Omental fat pad (tissue), 4 donors: ENCODE measurements at places on chromosomes 7 and 10. TPM values are rescaled to one million over a fixed set of nuclear protein-coding genes. Genes with fewer than 3 reads are reported as not detected.
A peak's percentile ranks its signal among the peaks of the same experiment; 100 is the strongest.

The NOS3 gene
- 75.3 TPM for total RNA-seq

GRCh38 chr10:64699244-64699643, 1178.0 kb downstream of the REEP3 start:
- DNase-seq, result no peak

DNA sequence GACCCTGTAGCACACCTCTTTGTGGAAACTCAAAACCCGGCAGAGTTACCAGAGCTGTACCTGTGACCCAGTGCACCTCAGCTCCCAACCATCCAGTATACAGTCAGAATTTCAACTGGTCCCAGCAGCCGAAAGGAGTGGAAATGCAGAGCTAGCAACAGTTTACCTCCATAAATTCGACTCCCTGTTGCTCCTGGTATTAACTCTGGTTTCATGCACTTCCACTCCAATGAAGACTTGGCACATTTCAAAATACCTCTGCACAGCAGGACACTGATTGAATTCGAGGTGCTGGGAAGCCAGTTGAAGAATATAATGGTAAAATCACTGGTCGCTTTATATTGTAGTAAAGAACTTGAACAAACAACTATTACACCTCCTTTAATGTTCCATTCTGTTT, 17.9 kb upstream of the TIAL1 start:
- DNase-seq, result no peak

- no peak for DNase-seq
Measured at GRCh38 chr7:50768485-50769474, 13.9 kb downstream of the GRB10 start.

The C7orf57 gene
- not detected for total RNA-seq

The TMEM229A gene
- not detected for total RNA-seq

DNA sequence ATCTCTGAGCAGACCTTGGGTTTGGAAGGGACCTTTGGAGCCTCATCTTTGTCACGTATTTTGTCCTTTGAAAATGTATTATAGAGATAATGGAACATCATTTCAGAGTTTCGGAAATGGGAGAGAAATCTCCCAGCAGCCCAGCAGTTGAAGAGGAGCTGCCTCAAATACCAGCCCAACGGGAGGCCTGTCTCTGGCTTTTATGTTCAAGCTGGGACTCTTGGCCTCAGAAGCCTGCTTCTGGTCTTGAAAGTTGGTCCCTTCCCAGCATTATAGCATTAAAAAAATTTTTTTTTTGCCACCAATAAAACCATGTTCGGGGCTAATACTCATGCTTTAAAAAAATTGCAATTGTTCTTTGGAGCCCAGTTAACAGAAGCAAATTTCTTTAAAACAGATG, 73.4 kb upstream of the CTBP2 start:
- DNase-seq, result no peak

The BTBD16 gene
- total RNA-seq, result 0.37 TPM

- DNase-seq, result no peak
Measured at GRCh38 chr10:127033216-127034033, 128.2 kb downstream of the DOCK1 start.

GRCh38 chr7:43791665-43792064, 33.2 kb downstream of the BLVRA start:
- no peak for DNase-seq

The CYP26C1 gene
- total RNA-seq, result not detected

GRCh38 chr10:99630433-99630832, 10.2 kb upstream of the SLC25A28 start:
- DNase-seq, result no peak

- no peak for DNase-seq
Measured at GRCh38 chr10:64486149-64486548, 964.9 kb downstream of the REEP3 start.

DNA sequence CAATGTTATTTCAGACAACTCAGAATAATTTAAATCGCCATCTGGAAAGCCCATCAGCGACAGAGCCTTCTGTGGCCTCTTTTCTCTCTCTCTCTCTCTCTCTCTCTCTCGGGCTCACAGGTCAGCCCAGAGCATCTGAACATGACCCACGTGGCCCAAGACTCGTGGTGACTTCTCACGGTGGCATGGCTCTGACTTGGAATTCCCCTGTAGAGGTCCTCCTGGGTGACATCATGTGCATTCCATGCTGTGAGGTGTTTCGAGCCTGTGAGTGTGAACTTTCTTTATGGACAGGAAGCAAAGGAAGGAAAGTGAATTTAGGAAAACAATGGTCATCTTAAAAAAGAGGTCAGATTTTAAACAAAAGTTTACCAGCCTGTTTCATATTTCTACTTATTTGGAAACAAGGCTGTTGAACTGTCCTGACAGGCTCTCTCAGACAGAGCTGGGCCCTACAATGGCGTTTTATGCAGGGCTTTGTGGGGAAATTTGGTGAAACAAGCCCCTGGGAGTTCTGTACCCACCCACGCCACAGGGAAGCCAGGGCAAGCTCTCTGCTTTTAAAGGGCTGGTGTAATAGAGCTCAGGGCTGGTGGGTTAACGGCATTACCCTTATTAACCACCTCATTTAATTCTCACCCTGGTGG, 359.7 kb upstream of the ZNF32 start:
- no peak for DNase-seq

- no peak for DNase-seq
Measured at GRCh38 chr10:69647819-69648218, 17.8 kb downstream of the FAM241B start.

DNA sequence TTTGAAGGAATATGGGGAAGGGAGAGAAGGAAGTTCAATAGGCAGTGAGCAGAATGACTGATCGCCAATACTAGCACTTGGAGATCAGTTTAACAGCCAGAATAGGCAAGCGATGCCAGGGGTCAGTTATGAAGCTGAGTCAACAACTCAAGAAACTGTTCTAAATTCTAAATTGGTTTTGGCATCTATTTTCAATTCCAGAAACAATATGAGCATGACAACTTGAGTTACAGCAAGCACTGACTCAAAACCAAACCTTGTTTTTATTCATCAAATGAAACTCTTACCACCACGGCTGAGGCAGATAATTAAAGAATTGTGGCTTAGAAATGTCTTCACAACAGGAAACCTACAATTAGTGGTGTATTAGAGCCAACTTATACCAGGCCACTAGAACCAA, 180.5 kb upstream of the ASAH2 start:
- no peak for DNase-seq

DNA sequence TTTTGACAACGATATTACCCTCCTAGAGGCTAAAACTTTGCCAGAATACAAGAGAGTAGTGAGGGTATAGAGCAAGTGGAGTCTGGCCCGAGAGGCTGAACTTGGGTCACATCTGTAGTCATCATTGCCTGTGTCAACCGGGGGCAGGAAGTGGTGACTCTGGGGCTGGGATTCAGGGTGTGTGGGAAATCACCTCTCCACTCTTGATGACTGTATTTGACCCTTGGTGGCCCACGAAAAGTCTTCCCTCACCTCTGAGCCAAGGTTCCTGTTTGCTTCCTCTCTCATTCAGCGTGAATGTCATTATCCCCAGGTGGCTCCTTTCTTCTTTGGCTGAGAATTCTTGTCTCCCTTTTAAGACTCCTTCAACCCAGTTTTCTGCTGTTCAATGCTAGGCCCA, 240.4 kb downstream of the ABCA13 start:
- no peak for DNase-seq

DNA sequence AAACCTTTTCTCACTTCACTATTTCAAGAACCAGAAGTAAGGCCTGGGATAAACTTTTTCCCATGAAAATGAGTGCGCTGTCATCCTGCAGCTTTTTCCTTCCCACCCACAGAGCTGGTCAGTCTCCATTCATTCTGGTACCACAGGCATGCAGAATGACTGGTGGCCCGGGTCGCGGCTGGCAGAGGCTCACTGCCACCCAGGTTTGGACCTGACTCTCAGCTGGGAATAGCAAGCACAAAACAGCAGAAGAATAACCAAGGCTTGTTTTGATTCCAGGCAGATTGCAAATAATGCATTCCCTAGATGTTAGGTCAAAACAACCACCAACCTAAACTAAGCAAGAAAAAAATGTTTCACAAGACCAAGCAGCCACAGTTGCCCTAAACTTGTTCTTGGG, 190.5 kb upstream of the NRP1 start:
- no peak for DNase-seq

GRCh38 chr10:114079421-114079820, 35.8 kb downstream of the ADRB1 start:
- no peak for DNase-seq

- DNase-seq, result no peak
Measured at GRCh38 chr10:121497513-121498470, 100.5 kb downstream of the FGFR2 start.

GRCh38 chr7:47402941-47403866, 178.7 kb downstream of the TNS3 start:
- DNase-seq, result no peak

DNA sequence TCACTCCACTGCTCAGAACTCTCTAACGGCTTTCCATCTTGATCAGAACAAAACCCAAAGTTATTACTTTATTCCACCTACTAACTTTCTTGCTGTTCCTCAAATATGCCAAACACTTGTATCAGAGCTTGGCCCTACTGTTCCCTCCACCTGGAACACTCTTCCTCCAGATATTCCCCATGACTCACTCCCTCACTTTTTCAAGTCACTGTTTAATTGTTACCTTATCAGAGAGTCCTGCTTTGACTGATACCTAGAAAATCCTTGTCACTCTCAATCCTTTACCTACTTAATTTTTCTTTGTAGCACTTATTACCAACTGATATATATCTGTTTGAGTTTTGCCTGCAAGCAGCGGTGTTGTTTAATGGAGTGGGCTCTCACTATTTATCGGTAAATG, 5.6 kb upstream of the NFKB2 start:
- no peak for DNase-seq

- no peak for DNase-seq
Measured at GRCh38 chr7:107332488-107333269, 137.2 kb upstream of the GPR22 start.

DNA sequence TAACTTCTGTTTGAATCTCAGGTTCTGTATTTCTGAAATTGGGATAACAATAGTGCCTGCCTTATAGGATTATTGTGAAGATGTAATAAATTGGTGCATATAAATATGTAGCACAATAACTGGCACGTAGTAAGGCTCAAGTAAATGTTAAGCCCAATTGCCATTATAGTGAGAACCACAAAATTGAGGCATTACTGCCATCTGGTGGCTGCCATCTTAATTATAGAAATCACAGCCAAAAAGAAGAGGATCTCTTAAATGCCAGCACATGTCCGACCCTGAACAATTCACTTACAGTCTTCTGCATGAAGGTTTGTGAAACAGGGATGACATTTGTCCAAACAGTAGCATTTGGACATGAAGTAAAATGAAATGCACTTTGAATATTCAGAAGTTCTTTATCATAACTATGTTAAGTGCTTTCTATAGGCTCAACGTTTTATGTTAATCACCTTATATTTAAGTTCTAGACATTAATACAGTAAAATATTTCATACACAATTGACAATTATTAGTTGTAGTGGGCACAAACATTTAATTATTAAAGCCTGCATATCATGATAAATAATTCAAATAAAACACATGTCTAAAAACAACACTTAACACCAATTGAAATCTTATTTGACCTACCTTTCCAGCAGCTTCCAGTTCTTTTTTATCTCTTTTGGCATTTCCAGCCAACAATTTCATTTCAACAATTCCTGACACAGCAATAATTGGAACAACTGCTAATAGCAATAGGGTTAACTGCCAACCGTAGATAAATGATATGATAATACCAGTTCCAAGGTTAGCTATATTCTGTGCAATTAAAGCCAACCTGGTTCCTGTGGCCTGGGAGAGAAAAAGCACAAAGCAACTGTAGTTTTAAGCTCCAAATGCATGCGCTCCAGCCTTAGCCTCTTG, 58.5 kb downstream of the ABCB4 start:
- DNase-seq, result peak; percentile 78

- no peak for DNase-seq
Measured at GRCh38 chr10:114662646-114663217, 4.7 kb upstream of the ABLIM1 start.

DNA sequence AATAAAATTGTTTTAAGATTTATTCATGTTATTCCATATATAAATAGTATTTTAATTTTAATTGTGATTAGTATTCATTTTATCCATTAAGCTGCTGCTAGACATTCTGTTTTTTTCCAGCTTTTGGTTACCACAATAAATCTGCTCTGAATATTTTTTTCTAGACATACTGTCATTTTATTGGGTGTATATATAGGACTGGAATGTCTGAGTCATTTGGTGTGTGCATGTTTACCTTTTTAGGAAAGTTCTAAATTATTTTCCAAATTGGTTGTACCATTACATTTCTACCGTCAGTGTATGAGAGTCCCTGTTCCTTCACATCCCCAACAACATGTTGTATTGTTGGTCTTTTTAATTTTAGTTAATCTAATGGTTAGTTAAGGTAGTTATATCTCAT, 1138.1 kb downstream of the REEP3 start:
- DNase-seq, result no peak

GRCh38 chr10:43372765-43373361, 1.4 kb downstream of the FXYD4 start:
- no peak for DNase-seq
